ENCODE measurements at places on chromosomes 11 and 22.

DNA sequence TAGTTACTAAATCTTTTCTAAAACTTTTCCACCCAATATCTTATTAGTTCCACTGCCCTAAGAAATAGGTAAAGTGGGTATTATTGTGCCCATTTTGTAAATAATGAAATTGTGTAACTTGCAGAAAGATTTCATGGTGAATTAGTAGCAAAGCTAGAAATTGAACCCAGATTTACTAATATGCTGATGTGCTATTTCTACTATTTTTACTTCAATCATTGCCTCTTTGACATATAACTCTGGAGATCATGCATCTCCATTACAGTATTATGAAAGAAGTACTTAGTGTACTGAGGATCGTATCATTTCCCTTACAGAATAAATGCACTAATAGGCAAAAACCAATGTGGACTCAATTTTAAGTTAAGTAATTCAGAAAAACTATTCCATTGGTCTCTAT, 119.0 kb downstream of the CSTPP1 start:
- no peak for DNase-seq

GRCh38 chr22:46064966-46065666, 85.2 kb upstream of the PPARA start:
- DNase-seq: peak; percentile 43

- DNase-seq: no peak
These were observed 304.2 kb downstream of the DYNC2H1 start for GRCh38 chr11:103413266-103413888.

GRCh38 chr11:79290761-79291160, 150.1 kb downstream of the TENM4 start:
- DNase-seq: no peak

DNA sequence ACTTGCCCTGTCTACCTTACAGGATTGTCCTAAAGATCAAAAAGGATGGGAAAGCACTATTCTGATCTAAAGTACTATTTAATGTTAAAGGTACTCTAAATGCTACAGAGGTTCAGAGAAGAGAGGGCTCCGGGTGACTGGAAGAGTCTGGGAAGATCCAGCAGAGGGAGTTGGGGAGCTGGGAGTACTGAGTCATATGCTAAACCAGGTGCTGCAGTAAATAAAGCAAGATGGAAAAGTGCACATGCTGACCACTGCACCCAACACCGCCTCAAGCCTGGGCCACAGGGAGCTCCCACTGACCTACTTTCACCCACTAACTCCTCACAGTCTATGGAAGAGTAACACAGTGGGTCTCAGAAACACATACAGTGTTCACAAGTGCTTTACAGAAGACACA, 49.3 kb downstream of the WT1 start:
- no peak for DNase-seq

DNA sequence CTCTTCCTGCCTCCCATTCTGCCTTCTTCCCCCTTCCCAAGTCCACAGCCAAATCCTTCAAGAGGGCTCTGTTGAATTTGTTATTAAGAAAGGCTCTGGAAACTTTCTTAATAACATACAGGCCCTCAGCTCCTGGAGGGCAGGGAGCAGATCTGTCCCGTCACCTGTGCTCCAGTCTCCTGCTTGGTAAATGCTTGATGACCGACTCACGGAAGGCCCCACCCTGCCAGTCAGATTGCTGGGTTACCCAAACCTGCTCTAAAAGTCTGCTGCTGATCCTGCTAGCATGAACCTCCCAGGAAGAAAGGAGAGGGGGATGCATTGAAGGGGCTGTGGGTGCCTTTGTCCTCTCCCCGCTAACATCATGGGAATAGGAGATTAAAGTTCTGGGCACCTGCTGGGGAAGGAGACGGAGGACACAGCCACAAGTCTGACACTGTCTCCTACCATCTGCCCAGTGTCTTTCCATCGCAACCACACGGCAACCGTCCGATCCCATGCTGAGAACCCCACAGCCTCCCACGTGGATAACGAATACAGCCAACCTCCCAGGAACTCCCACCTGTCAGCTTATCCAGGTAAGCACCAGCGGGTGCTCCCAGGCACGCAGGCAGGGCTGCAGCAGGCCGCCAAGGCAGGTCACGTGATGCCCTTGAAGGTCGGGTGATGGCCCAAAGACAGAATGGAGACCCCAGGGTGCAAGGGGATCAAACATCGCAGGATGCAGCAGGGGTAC, 22.5 kb downstream of the CD5 start:
- no peak for DNase-seq

- DNase-seq: no peak
These were observed 6.1 kb downstream of the OR6M1 start for GRCh38 chr11:123800036-123800435.

DNA sequence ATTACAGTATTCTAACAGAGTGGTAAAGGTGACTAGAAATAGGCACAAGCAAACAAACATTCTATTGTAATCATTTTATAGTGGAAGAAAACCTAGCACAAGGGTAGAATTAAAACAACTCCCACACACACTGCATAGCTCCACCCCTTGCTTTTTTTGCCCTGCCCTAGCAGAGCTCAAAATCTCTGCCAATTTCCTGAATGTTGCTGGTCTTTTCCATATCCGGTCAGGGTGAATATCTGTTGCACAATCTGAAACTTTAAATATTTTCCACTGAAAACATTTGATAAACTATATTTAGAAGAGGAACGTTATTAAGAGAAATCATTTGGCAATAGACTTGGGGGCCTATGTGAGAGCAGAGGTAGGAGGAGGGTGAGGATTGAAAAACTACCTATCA, 2.7 kb downstream of the SPA17 start:
- DNase-seq: no peak

- no peak for DNase-seq
These were observed 48.6 kb downstream of the SESN3 start for GRCh38 chr11:95182397-95182796.

- no peak for DNase-seq
These were observed 45.0 kb upstream of the ASPHD2 start for GRCh38 chr22:26383968-26384556.

DNA sequence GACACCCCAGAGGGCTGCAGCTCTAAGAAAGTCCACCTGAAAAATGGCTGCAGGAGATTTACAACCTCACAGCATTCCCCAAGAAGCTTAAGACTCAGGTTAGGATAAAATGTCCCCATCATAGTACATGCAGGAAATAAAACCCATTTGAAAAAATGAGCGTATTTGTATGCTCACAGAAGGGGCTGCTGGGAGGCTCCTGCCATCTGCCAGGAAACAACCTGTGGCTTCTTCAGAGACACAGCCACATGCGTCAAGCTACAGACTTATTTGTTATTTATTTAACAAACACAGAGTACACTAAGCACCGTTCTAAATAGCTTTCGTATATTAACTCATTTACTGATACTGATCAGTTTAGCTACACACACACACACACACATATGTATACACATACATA, 73.4 kb downstream of the FEZ1 start:
- DNase-seq: no peak

GRCh38 chr11:33695051-33695566, 5.5 kb downstream of the C11orf91 start:
- no peak for DNase-seq

DNA sequence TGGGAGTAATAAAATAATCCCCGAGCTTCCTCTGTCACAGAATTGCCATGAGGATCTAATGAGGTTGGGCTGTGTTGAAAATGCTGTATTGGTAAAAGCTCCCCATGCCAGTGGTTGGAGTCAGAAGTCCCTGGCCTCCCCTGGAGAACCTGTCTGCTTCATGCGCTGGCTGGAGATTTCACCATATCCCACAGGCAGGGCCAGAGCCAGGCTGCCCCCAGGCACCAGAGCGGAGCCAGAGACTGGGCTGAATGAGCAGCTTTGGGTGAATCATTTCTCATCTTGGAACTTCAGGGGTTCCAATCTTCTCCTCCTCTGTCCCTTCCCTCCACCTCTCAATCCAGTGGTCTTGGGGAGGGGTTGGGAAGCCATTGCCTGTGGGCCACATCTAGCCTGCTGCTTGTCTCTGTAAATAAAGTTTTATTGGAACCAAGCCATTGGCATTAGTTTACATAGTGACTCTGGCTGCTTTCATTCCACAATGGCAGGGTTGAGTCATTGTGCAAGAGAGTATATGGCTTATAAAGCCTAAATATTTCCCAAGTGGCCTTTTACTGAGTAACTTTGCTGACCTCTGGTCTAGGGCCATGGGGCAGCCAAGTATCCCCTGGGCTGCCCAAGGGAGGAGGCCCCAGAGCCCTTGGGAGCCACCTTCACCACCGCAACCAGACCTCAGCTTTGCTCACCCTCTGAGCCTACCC, 35.2 kb downstream of the LRRC10B start:
- DNase-seq: no peak

- no peak for DNase-seq
These were observed 169.4 kb downstream of the WT1 start for GRCh38 chr11:32265911-32266310.

DNA sequence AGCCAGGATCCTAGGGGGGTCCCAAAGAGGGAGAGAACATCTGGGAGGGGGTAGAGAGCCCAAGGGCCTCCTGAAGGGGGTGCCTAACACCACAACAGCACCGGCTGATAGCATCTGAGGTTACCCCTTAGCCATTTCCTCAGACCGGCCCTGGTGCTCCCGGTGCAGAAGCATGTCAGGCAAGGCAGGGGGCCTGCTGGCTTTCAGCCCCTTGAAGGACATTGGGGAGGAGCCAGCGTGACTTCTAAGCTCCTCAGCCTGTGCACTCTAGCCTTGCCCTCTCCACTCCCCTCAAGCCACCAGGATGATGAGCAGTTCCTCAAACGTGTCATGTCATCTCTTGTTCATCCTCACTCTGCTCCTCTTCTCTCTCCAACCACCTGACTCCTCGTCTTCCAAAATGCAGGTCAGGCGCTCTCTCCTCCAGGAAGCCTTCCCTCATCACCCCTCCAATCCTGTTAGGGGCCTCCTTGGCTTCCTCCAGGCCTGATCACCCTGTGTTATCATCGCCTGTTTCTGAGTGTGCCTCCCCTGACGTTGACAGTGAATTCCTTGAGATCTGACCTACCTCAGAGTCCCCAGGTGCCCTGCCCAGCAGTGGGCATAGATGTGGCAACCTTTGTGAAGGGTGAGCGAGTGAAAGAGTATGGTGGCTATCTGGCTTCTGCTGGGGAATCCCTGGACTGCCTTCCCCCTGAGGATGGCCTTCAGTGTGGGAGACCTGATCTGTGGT, 6.1 kb downstream of the P2RY2 start:
- peak; percentile 16 for DNase-seq

DNA sequence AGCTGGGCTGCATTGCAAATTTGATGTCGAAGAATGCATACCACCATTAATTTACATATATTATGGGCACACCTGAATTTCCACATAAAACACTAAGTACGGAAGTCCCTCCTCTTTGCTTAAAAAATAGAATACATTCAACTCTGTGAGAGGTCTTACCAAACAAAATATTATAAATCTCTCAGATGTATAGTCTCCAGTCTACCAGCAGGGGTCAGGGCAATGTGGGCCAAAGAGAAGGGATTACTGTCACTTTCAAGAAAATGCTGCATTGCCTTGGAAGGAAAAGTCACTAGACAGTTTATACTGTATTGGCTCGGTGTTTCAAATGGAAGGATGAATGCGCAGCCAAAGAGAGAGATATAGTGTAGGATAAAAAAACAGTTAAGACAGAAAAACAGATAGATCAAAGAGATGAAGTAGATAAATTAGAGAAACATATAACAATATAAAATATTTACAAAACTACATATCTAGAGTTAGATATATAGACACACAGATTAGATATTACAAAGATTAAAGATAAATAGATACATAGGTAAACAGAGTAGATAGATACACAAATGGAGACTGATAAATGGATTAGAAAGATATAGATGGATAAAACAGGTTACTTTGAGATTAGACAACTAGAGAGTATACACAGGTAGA, 20.9 kb downstream of the SERGEF start:
- DNase-seq: no peak

DNA sequence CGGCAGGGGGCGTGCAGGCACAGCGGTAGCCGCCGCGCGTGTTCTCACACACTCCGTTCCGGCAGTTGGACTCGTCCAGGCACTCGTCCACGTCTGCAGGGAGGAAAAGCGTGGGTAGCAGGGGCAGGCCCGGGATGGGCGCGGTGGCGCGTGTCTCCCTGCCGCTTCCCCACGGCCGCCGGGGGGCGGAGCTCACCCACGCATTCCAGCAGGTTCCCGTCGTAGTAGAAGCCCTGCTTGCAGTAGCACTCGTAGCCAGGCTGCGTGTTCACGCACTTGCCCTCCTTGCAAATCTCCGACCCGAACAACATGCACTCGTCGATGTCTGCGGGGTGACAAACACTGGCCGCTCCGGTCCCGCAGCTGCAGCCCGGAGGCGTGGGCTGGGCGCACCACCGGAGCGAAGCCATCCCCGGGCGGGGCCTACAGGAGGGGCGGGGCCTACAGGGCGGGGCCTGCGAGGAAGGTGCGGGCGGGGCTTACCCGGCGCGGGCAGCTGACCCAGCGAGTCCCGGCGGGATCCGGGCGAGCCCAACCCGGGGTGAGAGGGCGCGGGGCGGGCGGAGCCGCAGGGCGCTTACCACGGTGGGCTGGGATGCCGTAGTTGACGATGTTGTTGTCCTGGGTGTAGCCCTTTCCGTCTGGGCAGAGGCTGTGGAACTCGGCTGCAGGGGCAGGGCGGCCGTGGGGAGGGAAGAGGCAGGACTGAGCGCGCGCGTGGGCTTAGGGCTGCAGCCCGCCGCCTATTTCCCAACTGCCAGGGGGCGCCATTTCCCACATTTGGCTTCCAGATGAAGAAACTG, 15.6 kb downstream of the SCYL1 start:
- DNase-seq: peak; percentile 94

GRCh38 chr22:20965104-20965887, 1.8 kb upstream of the AIFM3 start:
- no peak for DNase-seq

Data from right forelimb (tissue), 1 donor.